Stimulated activated CD8-positive, alpha-beta memory T cell treated with anti-CD3 and anti-CD28 coated beads, Interleukin-4, amount 100 ng/mL, for 4 hours (primary cell): ENCODE measurements at places on chromosomes 2 and 18.

DNA sequence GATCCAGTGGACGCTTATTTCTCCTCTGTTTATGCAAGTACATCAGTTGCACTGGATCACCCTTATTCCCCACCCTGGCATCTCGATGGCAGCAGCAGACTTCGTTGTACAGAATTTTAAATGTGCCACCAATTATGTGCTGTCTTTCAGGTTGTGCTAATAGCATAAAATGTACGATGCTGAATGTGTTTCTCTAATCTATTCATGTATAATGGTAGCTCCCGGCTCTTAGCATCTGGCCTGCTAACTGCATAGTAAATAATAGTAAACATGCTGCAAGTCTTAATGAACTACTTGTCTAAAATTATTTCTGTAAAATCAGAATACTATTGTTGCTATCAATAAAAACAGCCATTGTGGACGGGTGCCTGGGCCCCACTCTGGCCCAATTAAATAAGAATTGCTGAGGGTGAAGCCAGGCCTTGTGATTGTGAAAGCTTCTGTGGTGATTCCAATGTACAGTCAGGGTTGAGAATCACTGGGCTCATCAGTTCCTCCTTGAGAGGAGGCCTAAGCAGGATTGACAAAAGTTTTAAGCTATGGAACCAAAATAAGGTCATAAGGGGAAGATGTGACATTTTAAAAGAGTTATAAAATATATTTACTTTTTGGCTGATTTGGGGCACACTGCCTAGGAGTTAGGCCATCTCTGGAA, 14.4 kb upstream of the MYO3B start:
- DNase-seq: no peak

DNA sequence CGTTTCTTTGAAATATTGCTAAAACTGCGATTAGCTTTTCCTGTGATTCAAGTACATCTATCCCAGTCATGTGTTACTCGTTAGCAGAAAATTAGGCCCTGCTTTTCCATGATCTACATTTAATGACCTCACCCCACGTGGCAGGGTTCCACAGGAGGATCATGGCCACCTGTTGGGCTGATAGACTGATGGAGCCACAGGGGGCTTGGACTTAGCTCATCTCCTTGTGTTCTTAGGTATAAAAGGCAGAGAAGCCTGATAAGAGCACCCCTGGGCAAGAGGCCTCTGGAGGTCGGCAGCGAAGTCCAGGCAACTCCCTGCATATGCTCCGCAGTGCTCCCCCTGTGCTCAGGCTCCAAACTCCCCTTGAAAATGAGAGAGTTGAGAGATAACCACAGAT, 12.9 kb downstream of the FZD7 start:
- no peak for DNase-seq

- DNase-seq: no peak
Observed at GRCh38 chr2:3112131-3112530, 265.5 kb downstream of the EIPR1 start.

DNA sequence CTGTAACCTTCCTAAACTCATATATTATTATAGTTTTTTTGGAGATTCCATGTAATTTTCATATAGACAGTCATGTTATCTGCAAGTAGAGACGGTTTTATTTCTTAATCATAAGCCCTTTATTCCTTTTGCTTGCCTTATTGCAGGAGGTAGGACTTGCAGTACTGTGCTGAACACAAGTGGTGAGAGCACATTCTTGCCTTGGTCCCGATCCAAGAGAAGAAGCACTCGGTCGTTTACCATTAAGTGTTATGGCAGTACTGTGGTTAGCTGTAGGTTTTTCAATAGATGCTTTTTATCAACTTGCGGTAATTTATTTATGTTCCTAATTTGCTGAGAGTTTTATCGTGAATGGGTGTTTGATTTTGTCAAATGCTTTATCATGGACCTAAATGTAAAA, 305.7 kb downstream of the DYSF start:
- no peak for DNase-seq

- DNase-seq: no peak
Observed at GRCh38 chr2:128685841-128686496, 367.3 kb upstream of the HS6ST1 start.

DNA sequence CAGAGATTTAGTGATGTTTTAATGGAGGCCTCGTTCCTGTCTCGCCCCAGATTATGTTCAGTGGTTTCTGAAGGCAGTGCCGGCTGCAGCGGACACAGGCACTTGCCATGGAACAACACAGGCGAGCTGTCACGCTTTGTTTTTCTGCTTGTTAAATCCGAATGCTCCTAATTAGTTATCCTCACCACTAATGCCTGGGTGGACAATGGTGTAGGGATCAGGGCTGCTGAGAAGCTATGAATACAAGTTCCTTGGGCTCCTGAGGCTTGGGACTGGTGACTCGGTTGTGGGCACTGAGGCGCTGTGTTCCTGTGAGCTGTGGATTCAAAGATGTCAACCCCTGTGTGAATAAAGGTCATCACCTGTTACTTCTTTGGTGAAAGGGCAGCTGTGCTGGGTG, 123.5 kb downstream of the PLEKHM3 start:
- no peak for DNase-seq
